Stimulated activated CD4-positive, alpha-beta T cell treated with anti-CD3 and anti-CD28 coated beads, Interleukin-12 subunit alpha, Interleukin-12 subunit beta, amount 100 ng/mL, for 4 hours (primary cell): ENCODE measurements at places on chromosomes 2 and 18.

- DNase-seq: no peak
Observed at GRCh38 chr2:66521291-66521922, 86.5 kb downstream of the MEIS1 start.

GRCh38 chr2:16332681-16333557 lies 332.7 kb downstream of the CYRIA start:
- DNase-seq: no peak

DNA sequence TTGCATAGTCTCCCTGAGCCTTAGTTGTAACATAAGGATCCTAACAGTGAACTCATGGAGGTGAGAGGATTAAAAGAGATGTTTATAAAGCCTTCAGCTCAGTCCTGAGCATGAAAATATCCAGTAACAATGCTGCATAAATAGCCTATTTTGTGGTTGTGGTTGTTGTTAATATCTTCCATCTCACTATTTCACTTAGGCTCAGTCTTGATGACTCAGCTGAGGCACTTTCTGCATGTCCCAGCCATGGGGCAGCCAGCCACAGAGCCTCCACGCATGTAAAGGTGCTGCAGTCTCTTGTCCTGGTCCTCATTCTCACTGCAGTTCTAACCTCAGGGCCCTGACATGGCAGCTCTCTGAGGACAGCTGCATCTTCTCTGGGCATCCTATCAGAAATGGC lies 218.8 kb upstream of the PKDCC start:
- DNase-seq: no peak

DNA sequence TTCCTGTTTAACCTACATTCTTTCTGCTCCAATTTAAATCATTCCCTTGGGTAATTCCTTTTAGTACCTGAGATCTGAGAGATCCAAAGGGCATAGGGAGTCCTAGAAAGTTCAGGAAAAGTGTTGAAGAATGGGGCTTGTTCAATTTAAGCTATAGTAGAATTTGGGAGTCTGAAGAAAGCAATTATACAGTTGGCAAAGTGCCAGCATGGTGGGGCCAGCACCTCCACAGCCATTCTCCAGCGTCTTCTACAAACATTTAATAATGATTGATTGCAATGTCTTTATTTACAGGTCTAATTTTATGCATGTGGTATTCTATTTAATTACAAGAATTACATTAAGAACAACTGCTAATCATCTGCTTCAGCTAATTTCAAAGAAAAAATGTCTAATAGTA lies 957.7 kb upstream of the GYPC start:
- DNase-seq: no peak

- DNase-seq: no peak
Observed at GRCh38 chr18:66722671-66723070, 118.8 kb upstream of the CDH19 start.

DNA sequence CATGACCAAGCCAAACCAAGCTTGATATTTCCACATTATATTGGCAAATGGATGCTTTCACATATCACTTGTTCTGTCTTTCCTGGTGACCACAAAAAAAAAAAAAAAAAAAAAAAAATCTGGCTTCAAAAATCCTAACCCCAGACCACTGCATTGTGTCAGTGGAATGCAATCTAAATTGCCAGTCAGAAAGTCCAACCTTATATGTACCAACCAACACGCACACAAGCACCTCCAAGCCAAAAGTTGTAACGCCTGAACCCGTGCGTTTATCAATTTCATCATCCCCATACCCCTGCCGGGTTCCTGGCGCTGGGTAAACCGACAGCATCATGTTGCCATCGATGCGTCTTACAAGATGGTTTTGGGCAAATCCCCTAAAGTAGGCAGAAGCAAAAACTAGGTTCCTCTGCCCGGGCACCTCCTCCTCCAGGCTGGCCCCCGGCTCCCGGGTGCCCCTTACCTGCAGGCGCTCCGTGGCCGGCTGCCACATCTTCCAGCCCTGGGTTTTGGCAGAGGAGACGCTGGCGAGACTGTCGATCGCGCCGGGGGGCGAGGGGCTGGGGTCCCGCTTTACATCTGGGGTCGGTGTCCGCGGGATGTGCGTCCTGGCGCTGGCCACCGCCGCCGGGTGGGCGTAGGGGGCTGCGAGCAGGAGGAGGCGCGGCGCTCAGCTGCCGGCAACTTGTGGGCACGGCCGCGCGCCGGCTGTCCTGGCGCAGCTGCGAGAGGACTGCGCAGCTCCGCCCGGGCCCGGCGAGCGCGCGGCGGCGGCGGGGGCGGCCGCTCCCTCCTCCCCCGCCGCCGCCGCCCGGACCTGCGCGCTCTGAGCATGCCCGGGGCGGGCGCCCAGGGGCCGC lies at the start of gene PID1:
PID1 (minus strand) TSS at position 737 of the 860 bp plus-strand sequence; CDS start at position 493, 244 bp downstream.
- DNase-seq: no peak

DNA sequence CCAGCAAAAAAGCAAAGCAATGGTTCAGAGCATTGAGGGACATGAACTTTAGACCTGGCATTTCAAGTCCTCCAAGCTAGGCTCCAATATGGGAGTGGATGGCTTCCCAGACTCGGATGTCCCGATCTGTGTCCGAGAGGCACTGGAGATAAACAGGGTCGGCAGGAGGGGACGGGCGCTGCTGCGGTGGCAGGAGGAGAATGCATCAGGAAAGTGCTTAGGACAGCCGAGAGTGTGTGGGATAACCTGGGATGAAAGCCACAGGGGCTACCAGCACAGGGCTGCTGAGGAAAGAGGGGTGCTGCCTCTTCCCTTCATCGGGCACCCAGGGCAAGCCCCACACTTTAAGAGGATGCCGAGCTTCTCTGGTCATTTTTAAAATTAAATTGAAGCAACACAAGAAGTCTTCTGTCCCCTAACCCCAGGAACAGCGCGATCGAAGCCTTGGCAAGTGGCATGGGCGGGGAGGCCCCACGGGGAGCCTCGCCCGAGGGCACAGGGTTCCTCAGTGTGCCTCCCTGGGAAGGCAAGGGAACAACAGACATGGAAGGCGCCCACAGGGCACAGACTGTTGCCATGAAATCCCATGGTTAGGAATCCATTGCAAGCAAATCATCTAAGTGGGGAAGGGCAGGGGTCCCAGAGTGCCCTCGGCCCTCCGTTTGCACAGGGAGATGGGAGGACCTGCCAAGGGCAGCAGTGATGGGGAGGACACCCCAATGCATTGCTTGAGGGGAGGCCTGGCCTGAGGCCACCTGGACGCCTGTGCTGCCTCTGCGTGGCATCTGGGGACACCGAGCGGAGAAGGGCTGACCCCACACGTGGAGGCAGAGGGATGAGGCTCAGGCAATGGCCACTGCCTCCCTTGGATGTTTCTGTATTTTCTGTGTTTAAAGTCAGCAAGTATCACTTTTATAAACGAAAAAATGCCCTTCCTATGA lies 78.5 kb upstream of the GPC1 start:
- no peak for DNase-seq

DNA sequence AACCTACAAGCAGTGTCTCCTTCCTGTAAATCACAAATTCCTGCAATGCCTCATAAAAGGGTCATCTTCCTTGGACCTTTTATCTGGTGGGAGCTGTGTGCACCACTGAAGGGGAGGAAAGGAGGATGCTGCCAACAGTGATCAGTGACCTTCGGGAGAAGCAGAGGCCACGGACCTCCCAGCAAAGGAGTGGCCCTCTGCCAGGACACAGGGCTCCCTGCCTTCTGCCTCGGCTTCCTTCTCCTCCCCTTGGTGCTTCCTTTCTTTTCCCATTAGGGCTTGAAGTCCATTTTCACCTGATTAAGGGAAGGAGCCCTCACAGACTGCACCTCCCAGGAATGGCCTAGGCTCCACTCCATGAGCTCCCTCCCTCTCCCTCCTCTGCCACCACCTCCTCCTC lies 85.3 kb upstream of the ITGA6 start:
- DNase-seq: no peak

GRCh38 chr2:23698721-23699579 lies 228.0 kb downstream of the ATAD2B start:
- no peak for DNase-seq

GRCh38 chr2:119809339-119810048 lies 49.8 kb downstream of the PTPN4 start:
- no peak for DNase-seq

GRCh38 chr2:238100049-238100820 lies at the start of gene ESPNL:
Gene ESPNL (plus strand): TSS chr2:238100340. CDS start chr2:238100420, 80 bp downstream.
- no peak for DNase-seq

DNA sequence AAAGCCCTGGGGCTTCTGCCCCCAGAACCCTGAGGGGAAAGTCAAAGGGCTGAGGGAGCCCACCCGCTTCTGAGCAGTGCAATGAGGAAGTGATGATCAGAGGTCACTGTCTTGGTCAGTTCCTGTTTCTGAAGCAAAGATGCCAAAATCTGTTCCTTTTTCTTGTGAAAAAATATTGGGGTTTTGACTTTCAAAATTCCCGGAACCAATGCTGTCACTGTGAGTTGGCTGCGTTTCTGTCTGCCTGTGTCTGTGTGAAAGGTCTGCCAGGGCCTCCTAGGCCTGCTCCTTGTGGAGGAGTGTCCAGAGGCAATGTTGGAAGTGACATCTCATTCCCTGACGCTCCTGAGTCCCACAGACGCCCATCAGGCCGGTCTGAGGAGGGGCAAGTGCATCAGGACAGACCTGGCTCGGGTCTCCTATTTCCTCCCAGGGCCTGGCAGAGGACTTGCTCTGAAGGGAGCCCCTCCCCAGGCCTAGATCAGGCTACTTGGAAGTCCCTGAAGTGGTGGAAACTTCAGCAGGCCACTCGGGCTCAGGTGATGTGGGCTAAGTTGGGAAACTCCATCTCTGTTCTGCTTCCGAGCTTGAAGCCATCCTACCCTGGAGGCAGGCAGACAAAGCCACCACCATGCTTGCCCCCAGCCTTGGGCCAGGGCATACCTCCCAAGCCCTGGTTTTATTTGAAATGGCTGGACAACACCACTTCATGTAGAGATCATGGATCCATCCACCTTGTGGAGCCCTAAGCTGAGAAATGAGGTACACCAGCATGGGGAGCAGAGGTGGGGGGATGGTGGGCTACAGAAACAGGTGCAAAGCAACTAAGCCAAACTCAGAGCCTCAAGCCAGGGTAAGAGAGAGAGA lies 51.0 kb downstream of the PKDCC start:
- no peak for DNase-seq

GRCh38 chr18:53947092-53947640 lies 277.3 kb downstream of the MBD2 start:
- DNase-seq: no peak

- no peak for DNase-seq
Observed at GRCh38 chr2:98469862-98470544, 25.3 kb downstream of the INPP4A start.

DNA sequence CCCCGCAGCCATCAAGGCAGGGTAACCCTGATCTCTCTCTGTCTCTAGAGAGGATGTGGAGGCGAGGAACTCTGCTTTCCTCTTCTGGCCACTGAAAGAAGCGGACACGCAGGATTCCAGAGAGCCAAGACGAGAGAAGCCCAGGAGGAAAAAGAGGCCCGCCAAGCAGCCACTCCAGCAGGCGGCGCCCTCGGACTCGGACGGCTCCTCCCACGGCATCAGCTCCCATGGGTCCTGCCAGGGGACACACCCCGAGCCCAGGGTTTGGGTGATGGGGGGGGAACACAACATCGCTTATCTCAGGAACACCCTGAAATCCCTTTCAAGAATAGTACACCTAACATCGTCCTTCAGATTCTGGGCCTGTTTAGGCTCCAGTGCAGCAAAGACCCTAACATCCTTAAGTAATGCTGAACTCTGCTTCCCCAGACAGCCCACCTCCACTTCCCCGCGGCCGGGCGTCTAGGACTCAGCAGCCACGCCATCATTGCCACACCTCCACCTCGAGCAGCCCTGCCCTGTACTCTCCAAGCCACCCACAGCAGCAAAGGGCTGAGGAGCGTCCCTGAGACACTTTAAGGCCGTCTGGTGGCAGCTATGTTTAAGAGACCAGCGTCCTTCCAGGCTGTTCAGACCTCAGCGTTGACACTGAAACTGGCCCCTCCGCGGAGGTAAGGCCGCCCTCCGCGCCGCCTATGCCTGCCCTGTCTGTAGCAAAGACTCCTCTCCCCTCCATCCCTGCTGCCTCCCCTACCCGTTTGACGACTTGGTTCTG lies 34.3 kb upstream of the CNGA3 start:
- no peak for DNase-seq

- DNase-seq: peak; percentile 35
Observed at GRCh38 chr2:44244135-44244871, 31.0 kb upstream of the SLC3A1 start.

DNA sequence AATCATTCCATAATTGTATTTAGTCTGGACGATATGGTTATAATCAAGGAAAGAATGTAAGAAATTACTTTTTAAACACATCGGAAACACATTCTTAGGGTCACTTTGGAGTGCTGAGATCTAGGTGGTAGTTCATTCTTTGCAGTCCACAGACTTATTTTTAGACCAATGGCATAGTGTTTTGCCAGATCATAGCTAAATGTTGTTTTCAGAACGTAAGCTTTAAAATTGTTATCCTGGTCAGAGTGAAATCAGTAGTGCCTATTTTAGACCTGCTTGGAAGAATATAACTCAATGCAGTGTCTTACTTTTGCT lies 4.3 kb downstream of the MYL12A start:
- no peak for DNase-seq

- DNase-seq: no peak
Observed at GRCh38 chr2:6196449-6196848, 504.3 kb downstream of the SOX11 start.

DNA sequence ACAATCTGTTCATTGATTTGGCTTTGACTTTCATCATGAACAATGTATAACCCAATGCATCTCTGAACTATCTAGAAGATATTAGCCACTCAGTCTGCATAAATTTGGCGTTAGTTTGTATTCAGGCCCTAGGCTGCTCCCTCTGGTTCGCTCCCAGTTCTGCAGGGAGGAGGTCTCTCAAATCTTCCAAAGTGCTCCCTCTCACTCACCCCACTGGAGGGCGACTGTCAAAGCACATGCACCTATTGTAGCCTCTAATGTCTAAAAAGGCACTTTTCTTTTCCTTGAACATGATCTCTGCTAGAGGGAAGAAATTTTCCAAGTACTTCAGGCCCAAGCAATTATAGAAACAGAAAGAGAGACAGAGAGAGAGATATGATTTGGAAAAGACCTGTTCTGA lies 291.5 kb downstream of the TDRD15 start:
- no peak for DNase-seq

- no peak for DNase-seq
Observed at GRCh38 chr2:73069855-73070642, 1.5 kb downstream of the SFXN5 start.

GRCh38 chr18:50171406-50171805 lies 23.5 kb downstream of the MYO5B start:
- DNase-seq: no peak

GRCh38 chr18:42525905-42526304 lies 570.9 kb downstream of the PIK3C3 start:
- no peak for DNase-seq

GRCh38 chr2:60351321-60351720 lies 202.1 kb downstream of the BCL11A start:
- DNase-seq: no peak

DNA sequence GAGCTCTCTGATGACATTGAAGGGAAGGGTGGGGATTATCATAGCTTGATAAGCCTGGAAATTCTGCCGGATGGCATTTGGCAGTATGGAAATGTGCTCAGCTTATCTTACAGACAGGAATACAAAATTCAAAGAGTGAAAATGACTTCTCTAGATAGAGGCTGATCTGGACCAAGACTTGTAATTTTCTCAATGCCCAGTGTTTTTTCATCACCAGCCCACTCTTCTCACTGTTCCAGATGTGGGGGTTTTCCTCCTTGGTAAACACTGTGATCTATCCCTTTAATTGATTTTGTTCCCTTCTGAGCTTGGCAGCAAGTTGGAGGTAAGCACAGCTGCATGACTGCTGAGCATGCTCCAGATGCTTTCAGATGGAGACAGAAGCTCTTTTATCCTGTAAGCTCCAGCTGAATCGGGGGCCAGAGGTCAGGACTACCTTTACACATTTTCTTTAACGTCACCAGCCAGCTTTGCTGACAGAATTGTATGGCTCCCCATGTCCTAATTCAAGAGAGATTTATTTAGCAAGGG lies 287.4 kb upstream of the TCF4 start:
- no peak for DNase-seq

- no peak for DNase-seq
Observed at GRCh38 chr2:201262718-201263117, 2.4 kb downstream of the CASP8 start.
